Aortic smooth muscle cell (primary cell): ENCODE measurements at places on chromosomes 6 and 20. TPM values are rescaled to one million over a fixed set of nuclear protein-coding genes. Genes with fewer than 3 reads are reported as not detected.

The RBCK1 gene
- total RNA-seq = 54.6 and 60.0 TPM in 2 replicates

The TP53INP2 gene
- total RNA-seq = 4.0 and 8.5 TPM in 2 replicates

The BRPF3 gene
- total RNA-seq = 7.7 and 10.7 TPM in 2 replicates

The UBE2C gene
- total RNA-seq = 11.4 and 22.2 TPM in 2 replicates

The RNF217 gene
- 16.6 and 44.2 TPM in 2 replicates for total RNA-seq

The TOX2 gene
- total RNA-seq = under 0.01 and 0.25 TPM in 2 replicates

The ZFP57 gene
- 0.13 TPM in 1 of 2 replicates, not detected in the other for total RNA-seq

The TMEM170B gene
- total RNA-seq = 1.8 and 1.9 TPM in 2 replicates

The TMEM244 gene
- not detected in 2 replicates for total RNA-seq

The GHRH gene
- total RNA-seq = not detected in 2 replicates

The NELFCD gene
- total RNA-seq = 48.4 and 50.1 TPM in 2 replicates

The NRSN1 gene
- not detected in 2 replicates for total RNA-seq

The ZC3H12D gene
- total RNA-seq = under 0.01 and 0.06 TPM in 2 replicates

The MOCS1 gene
- total RNA-seq = 10.7 and 11.1 TPM in 2 replicates

The HLA-DOA gene
- not detected in 2 replicates for total RNA-seq

The ULBP2 gene
- 7.0 and 10.6 TPM in 2 replicates for total RNA-seq

The TXLNB gene
- total RNA-seq = 0.13 and 0.19 TPM in 2 replicates

The FOXQ1 gene
- total RNA-seq = 0.06 TPM in 1 of 2 replicates, not detected in the other

The AKIRIN2 gene
- 11.5 and 12.5 TPM in 2 replicates for total RNA-seq

The SLC17A2 gene
- total RNA-seq = not detected in 2 replicates

The RIPOR2 gene
- total RNA-seq = 0.87 and 5.4 TPM in 2 replicates

The TSPYL1 gene
- 110 and 129 TPM in 2 replicates for total RNA-seq

The GNAS-AS1 gene
- 0.56 and 1.2 TPM in 2 replicates for total RNA-seq

The SRF gene
- 14.5 and 15.7 TPM in 2 replicates for total RNA-seq

The XKR7 gene
- total RNA-seq = not detected in 2 replicates

The EPB41L1 gene
- 13.3 and 20.9 TPM in 2 replicates for total RNA-seq

The GSTA2 gene
- total RNA-seq = not detected in 2 replicates

The HRH3 gene
- not detected in 2 replicates for total RNA-seq

The UBE2J1 gene
- total RNA-seq = 31.2 and 31.3 TPM in 2 replicates

The DPPA5 gene
- not detected in 2 replicates for total RNA-seq

The MAN1A1 gene
- 92.9 and 150 TPM in 2 replicates for total RNA-seq

The SRC gene
- 11.6 and 17.2 TPM in 2 replicates for total RNA-seq

The KLHDC3 gene
- 78.5 and 82.6 TPM in 2 replicates for total RNA-seq

The NDUFAF4 gene
- total RNA-seq = 8.0 and 8.3 TPM in 2 replicates

The GRM4 gene
- under 0.01 TPM in 1 of 2 replicates, not detected in the other for total RNA-seq

The ALDH5A1 gene
- total RNA-seq = 1.8 and 2.9 TPM in 2 replicates

The TMEM200A gene
- total RNA-seq = 71.9 and 102 TPM in 2 replicates

The CDSN gene
- not detected in 2 replicates for total RNA-seq

The TULP4 gene
- 65.7 and 75.9 TPM in 2 replicates for total RNA-seq

The STMND1 gene
- total RNA-seq = not detected in 2 replicates

The SLPI gene
- 0.66 TPM in 1 of 2 replicates, not detected in the other for total RNA-seq

The CLIC5 gene
- total RNA-seq = not detected in 2 replicates

The NECAB3 gene
- 14.4 and 15.1 TPM in 2 replicates for total RNA-seq

The PLTP gene
- 32.0 and 41.9 TPM in 2 replicates for total RNA-seq

The ACAT2 gene
- 59.5 and 63.2 TPM in 2 replicates for total RNA-seq

The PPP2R5D gene
- 37.7 and 40.0 TPM in 2 replicates for total RNA-seq

The SASH1 gene
- 89.8 and 93.0 TPM in 2 replicates for total RNA-seq

The MPIG6B gene
- not detected in 2 replicates for total RNA-seq

The EYS gene
- total RNA-seq = under 0.01 TPM in 2 replicates
